ENCODE measurements at places on chromosomes 5 and 9.
A peak's percentile ranks its signal among the peaks of the same experiment; 100 is the strongest.

- no peak for DNase-seq
Measured at GRCh38 chr9:134026581-134026980, 1.3 kb downstream of the BRD3OS start.

DNA sequence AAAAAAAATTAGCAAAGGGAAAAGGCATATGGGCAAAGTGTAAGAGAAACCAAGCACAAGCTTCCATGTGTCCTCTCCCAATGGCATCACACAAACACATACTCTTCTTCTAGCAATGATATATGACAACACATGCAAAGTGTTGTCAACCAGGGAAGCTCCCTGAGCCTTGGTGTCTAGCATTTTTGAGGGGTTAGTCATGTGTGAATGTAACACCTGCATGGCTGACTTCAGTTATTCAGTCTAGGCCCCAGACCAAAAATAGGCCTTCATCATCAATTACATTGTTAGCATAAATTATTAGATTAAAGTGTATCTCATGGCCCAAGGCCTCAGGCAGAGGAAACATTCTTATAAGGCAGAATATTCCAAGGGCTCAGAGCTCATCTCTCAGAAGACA lies 450.0 kb downstream of the TLE1 start:
- DNase-seq = no peak

- no peak for DNase-seq
Measured at GRCh38 chr9:8062459-8062858, 262.9 kb upstream of the DMAC1 start.

DNA sequence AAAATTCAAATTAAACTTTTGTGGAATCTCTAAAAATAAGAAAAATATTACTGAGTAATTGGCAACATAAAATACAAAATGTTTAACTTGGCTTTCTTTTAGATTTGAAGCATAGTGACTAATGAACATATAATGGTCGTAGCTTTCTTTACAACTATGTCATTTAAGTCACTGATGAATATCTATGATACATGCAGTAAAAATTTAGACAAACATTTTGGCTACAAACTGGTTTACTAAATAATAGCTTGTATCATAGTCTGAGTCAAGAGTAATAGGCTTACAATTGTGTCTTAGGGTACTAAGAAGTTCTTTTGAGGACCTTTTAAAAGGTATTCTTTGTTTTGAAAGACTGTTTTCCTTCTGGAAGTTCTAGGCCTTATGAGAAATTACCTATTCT lies 2.0 kb upstream of the APC start:
- DNase-seq = peak; percentile 44

GRCh38 chr9:125240649-125240999 lies 519 bp downstream of the HSPA5 start:
- no peak for DNase-seq

GRCh38 chr5:157059093-157059539 lies at the start of gene HAVCR1:
Gene HAVCR1 (minus strand): TSS chr5:157059116. CDS start chr5:157057943, 1,173 bp downstream.
- no peak for DNase-seq

DNA sequence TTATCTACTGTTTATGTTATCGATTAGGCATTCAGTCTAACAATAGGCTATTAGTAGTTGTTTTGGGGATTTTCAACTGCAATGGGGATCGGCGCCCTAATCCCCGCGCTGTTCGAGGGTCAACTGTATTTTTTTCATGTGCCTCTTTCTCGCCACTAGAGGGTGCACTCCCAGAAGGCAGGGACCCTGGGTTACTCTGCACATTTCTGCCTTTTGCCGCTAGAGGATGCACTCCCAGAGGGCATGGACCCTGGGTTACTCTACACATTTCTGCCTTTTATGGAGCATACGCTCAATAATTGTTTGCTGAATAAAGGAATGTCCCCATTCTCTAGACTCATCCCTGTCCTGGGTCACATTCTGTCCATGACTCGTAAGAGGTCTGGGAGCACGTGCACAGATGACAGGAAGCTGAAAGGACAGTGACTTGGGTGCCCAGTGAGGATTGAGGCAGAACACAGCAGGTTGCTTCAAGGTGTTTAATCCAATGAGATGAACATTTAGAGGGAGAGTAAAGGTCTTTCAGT lies 27.9 kb upstream of the RECK start:
- peak; percentile 75 for DNase-seq

- no peak for DNase-seq
Measured at GRCh38 chr9:69299826-69300225, 25.2 kb upstream of the ENTREP1 start.

DNA sequence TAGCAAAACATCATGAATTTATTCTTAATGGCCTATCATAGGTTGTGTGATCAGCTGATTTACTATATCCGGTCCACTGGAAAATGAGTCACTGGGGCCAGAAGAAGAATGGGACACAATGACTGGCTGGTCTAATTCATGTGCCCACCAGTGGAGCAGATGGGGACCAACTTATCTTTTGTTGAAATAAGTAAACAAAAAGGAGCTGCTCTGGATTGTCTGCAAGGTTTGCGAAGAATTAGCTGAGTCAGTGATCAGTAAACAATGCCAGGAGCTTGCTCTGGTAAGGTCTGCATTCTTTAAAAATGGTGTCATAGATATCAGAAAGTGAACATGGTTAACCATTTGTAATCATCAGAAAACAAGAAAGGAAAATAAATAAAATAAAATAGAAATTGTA lies 128.0 kb downstream of the RASEF start:
- peak; percentile 55 for DNase-seq
